Stromal cell of bone marrow (primary cell): ENCODE measurements at places on chromosomes 5 and 9.

GRCh38 chr5:143842920-143843319, 31.0 kb downstream of the HMHB1 start:
- DNase-seq: no peak

- DNase-seq: no peak
Measured at GRCh38 chr9:84997472-84997871, 327.9 kb downstream of the NTRK2 start.

- no peak for DNase-seq
Measured at GRCh38 chr5:56233230-56233629, at the start of gene ANKRD55. TSS of gene ANKRD55 (minus strand) at chr5:56233330. CDS start at chr5:56232913, 417 bp downstream.

GRCh38 chr5:16453609-16454008, 12.0 kb downstream of the ZNF622 start:
- no peak for DNase-seq

- peak; percentile 37 for DNase-seq
Measured at GRCh38 chr5:155943516-155944407, 383.2 kb upstream of the SGCD start.

DNA sequence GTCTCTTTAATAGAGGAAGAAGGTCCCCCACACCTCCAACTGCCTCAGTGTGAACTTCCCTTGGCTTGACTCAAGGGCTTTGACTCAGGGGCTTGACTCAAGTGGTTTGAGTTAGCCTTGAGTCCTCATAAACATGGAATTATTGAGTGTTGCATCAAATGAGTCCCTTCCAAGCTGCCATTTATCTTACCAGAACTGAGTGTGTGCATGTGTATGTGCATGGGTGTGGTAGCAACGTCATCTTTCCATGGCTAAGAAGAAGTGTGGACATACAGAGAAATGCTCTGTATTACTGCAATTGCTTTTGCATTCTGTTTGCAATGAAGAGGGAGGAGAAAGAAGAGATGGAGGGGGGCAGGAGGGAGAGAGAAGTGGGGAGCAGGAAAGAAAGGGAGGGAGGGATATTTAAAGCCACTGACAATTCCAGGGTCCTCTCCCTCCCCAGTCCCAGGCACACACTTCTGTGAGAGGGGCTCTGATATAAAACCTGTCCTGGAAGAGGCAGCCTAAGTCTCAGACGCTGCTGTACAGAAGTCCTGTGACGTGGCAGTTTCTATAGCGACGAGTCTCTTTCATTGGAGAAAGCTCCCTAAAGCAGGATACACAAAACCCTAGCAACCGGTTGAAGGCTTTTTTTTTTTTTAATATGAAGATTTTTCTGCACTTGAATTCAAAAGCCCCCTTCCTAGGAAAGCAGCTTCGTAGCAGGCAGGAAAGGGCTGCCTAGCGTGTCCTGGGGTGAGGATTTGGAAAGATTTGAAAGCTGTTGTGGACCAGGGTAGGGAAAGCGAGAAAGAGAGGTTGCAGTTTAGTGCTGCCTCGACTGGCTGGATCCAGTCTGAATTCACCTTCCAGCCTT, 93.3 kb upstream of the MAP1B start:
- peak; percentile 25 for DNase-seq

DNA sequence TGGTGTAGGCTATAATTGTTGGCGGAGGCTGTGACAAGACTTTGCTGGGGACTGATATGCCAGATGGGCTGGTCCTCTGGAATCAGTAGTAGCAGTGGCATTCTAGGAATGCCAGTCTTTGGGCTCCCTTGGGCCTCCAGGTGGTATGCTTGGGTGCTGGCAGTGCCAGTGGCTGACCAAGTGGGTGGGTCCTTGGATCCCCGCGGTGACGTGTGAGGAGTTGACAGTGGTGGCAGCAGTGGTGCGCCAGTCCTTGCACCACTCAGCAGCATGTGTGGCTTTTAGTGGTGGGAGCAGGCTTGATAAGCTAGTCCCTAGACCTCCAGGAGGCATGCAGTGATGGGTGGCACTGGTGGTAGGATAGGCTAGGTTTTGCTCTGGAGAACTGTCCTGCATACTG, 63.9 kb downstream of the UNC13B start:
- DNase-seq: no peak

- no peak for DNase-seq
Measured at GRCh38 chr5:16883806-16884205, 52.3 kb downstream of the MYO10 start.

DNA sequence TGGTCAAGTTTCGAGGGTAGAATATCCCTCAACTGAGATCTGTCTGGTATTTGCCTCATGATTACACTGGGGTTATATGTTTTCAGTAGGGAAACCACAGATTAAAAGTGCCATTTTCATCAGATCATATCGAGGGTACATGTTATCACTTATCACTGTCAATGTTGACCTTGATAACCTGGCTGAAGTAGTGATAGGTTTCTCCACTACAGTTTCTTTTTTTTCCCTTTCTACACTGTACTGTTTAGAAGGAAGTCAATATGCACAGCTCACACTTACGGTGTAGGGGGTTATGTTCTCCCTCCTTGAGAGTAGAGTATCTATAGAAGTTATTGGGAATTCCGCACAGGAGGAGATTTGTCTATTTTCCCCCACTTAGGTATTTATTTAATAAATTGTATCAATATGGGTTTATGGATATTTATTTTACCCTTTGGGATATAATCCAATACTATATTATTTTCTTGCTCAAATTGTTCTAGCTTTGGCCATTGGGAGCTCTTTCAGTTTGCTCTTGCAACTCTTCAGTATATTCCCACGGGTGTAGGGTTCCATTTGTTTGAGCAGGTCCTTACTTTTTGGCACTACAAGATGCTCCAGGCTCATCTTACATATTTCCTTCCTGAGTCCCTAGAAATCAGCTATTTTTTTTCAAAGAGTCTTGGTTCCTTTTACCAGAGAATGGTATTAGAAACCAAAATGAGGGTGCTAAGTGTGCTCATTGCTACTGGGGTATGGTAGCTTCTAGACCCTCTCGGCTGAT, 444.5 kb downstream of the RAB3C start:
- no peak for DNase-seq

DNA sequence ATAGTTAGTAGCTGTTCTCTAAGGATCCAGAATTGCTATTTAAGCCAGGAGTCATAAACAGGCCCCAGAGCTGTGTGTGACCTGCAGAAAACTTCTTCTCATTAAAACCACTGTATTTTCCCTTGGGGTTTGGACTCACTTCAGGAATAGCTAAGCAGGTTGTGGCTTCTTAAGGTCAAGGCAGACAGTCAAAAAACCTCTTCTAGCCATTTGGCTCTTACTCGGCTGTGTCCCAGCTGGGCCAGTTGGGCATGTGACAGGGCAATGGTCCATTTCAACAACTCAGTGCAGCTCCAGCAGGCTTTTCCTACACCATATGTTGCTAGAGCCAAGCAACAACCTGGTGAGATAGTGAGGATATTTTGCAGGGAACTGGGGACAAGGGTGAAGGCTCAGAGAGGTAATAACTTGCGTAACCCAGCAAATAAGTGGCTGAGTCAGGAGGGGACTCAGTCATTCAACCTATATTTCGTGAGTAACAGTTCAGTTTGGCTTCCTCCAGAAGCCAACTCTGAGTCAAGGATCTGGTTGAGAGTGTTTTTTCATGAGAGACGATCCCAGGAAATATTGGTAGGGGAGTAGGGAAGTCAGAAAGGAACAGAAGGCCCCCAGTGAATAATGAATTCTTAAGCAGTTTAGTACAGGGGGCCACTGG, 115.4 kb upstream of the PPP2R2B start:
- no peak for DNase-seq

DNA sequence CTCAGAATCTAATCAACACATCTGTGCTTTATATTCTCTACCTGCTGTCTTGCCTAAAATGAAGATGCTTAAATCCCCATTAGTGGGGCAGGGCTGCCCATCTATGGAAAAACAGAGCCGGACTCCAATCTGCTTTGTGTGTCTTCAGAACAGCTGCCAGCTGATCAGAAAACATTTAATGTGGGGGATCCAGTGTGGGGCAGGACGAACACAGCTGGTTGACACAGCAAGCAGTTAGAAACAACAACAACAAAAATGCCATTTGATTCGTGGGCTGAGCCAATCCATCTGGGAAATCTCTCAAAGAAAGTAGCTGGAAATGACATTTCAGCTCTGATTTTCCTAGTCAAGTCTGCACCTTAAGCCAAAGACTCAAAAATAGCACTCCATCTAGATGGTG, 99.8 kb downstream of the PPP2R2B start:
- DNase-seq: no peak

DNA sequence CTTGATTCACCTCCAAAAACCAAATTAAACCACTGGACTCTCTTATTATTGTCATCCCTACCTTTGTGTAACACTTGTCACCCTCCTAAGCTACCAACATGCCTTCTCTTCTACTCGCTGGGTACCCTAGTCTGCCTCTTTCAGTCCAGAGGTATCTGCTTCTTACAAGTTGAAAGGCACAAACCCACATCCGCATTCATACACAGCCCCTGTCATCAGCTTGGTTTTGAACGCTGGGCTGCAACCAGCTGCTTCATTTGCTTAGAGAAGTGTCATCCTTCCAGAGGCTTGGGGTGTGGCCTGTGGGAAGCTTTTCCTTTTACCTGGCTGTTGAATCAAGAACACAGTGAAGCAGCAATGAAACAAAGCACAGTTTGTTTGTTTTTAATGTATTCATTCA, 138.8 kb upstream of the WWC1 start:
- no peak for DNase-seq

- peak; percentile 38 for DNase-seq
Measured at GRCh38 chr9:75063556-75064305, 24.2 kb downstream of the NMRK1 start.

DNA sequence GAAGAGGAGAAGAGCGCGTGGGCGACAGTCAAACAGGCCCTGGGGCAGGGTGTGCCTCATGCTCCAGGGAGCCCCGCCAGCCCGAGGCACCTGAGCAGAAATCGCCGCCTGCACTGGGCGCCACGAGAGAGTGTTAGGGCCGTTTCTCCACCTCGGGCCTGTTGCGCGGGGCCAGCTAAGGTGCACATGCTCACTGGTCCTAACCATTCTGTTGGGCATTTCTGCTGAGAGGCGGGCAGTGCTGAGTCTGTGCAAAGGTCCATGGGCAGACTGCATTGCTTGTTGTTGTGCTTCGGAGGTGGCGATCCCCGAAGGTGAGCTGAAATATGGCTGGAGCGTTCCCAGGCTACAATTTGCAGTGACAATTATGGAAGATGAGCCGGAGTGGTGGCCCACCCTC, 367.8 kb upstream of the SPATA31A5 start:
- DNase-seq: no peak

- DNase-seq: no peak
Measured at GRCh38 chr5:175121457-175121856, 322.5 kb downstream of the DRD1 start.

DNA sequence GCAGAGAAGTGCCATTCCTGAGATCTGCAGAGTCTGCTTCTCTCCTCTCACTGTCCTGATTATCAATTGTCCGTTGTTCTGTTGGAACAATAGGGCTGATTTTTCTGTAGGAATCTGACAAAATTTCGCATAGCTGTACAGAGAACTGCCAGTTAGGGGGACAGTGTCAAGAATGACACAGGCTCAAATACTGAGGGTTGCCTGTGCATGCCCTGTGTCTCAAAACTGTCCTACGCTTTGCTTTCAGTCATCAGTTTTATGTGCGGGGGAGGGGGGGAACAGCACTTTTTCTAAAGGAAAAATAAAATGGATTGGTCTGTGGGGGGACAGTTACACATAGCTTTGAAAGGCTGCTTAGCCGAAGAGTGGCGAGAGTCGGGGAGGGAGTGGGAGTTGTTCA, 248.6 kb downstream of the PDZD2 start:
- DNase-seq: no peak

DNA sequence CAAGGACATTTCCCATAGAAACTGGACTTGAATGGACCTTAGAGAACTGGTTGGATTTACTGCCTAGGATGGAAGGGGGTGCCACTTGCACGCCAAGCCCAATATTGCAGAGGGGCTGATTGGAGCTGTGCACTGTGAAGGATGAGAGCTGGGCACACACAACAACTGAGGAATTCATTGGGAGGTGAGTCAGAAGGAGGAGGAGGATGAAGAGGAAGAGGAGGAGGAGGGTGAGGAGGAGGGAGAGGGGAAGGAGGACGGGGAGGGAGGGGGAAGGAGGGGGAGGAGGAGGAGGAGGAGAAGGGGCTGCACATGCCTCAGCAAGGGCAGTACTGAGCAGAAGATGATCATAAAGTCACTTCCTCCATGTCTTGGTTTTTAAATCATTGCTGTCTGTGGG, 5.7 kb upstream of the ICE1 start:
- no peak for DNase-seq

DNA sequence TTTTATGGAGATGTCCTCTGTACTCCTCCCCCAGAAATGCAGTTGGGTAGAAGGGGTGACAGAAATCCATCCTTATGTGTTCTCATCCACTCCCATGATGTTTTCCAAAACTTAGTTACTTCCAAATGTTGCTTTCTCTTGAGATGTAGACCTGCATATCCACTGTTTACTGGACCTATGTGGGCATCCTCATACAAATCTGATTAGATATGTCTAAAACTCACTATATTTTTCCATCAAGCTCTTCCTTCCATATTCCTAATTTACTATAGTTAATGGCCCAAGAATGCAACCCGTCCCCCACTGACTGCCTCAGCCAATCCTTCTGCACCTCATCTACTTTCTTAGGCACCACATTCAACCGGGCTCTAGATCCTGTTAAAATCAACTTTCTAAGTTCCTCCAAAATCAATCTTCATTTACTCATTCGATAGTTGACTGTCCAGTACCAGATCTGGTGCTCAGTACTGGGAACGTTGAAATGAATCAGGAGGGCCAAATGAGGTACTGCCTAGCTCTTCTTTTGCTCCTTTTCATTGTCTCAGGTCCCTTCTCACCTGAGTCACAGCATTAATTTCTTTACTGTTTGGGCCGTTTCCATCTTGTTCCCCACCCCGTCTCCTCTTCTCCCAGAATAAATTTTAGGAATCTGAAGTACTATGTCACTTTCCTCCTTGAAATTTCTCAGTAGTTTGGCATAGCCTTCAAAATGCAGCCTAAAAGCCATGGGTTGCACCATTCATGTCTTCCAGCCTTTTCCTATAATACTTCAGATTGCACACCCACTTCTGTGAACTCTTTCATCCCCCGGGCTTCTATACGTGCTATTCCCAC, 7.9 kb downstream of the PLK2 start:
- no peak for DNase-seq

GRCh38 chr9:113886933-113887332, 10.8 kb downstream of the ZNF618 start:
- no peak for DNase-seq

DNA sequence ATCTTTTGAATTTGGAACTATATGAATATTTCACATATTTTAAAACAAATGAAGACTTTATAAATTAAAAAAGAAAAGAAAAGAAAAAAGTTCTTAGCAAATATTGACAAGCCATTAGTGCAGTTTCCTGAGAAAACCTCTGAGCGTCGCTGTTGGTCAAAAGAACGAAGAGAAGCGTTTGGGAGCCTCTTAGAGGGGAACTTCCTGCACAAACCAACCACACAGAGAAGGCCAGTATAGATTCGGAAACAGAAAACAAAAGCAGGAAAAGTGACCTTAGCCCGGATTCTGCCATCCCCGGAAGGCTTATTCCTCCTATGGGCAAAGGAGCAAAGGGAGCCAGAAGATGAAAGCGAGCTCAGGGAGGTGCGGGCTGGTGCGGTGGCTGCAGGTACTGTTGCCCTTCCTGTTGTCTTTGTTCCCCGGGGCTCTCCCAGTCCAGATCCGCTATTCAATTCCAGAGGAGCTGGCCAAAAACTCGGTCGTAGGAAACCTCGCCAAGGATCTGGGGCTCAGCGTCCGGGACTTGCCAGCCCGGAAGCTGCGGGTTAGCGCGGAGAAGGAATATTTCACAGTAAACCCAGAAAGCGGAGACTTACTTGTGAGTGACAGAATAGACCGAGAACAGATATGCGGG, at the start of gene PCDHGB2:
Gene PCDHGB2, plus strand, starts transcription at position 205 of the 637 bp plus-strand sequence. Its CDS starts 142 bp downstream, at position 347.
- no peak for DNase-seq
